Breast epithelium (tissue), 4 donors: ENCODE measurements at places on chromosomes 2 and 18. TPM values are rescaled to one million over a fixed set of nuclear protein-coding genes. Genes with fewer than 3 reads are reported as not detected.

DNA sequence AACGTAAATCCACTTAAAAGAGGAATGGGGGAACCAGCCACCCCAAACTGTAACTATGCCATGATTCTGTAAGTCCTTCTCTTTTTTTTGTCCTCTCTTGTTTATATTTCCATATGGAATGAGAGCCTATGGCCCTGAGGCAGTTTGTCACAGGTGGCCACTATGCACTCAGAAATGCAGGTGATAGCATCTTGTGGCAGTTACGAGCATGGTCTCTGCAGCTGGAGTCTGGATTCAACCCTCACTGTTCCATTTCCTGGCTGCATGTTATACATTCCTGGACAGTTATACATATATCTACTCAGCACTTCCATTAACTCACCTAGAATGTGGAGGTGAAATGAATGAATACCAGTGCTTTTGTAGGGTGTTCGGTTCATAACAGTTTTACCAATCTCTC, 291.5 kb upstream of the FANCL start:
- H3K27ac ChIP-seq = no peak overlapping the region
- DNase-seq = no peak
- no peaks in the 10 kb centered on the region for H3K4me1 ChIP-seq

GRCh38 chr2:66851449-66851872, 416.5 kb downstream of the MEIS1 start:
- no peaks in the 10 kb centered on the region for H3K36me3 ChIP-seq
- no peak overlapping the region for H3K27ac ChIP-seq
- no peak overlapping the region for H3K4me3 ChIP-seq
- DNase-seq = no peak
- H3K4me1 ChIP-seq = no peaks in the 10 kb centered on the region

DNA sequence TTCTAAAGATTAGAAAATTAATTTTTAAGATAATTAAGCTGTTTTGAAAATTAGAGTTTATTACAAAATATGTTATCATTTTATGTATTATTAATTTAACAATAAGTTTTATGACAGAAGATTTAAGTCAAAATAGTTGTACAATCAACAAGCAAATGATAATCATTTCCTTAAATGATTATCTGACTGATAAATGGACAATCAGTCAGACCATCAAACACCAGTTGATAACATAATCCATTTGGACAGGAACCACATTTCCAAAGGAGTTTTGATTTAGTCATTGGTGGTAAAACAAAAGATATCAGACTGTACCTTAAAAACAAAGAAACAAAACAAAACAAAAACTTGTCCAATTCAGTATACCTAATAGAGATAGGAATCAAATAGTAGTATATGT, 1.9 kb downstream of the TFPI start:
- no peaks in the 10 kb centered on the region for H3K36me3 ChIP-seq
- no peak for DNase-seq
- no peaks in the 10 kb centered on the region for H3K4me1 ChIP-seq
- H3K27ac ChIP-seq = no peak overlapping the region
- H3K27me3 ChIP-seq = no peaks in the 10 kb centered on the region

DNA sequence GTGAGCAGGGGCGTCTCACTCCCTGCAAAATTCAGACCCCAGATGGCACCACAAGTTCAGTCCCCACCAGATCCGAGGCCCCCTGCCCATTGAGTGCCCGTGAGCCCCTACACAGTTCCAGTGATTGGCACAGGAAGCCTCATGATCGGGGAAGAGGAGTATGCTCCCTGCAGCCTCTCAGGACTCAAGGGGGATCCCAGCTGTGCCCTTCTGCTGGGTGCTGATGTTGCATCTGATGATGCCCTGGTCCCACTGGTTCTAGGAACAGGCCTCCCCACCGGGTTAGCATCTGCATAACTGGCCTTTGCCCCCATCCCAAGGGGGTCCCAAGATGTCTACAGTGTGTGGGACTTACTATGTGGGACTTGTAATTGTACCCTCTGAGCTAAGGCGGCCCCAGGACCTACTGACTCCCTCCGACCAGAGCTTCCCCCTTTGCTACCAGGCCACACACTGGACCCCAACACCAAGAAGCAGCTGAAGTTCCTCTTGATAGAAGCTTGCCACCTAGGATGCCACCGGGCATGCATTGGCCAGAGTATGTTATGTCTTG, 8.6 kb downstream of the ALPG start:
- peaks cover 10% of the 10 kb centered on the region for H3K27me3 ChIP-seq
- no peak overlapping the region for H3K27ac ChIP-seq
- H3K4me1 ChIP-seq = no peaks in the 10 kb centered on the region
- H3K4me3 ChIP-seq = no peak overlapping the region
- DNase-seq = no peak
- H3K36me3 ChIP-seq = no peaks in the 10 kb centered on the region

DNA sequence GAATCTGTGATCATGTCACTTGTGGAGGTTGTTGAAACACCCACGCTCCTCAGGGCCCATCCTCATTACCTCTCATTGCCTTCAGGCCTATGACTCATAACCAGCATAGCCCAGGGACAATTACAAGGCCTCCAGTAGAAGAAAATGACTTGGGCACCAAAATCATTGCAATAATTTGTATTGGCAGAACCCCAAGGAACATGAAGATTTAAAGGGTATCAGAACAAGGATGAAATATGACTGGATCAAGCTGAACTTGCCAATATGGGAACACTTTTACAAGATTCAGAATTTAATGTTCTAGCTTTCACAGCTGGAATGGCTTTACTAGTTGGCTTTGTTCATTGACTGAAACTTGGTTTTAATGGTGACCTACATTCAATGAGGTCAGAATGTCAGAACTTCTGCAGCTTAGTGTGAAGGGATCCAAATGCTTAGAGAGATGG, 156.4 kb downstream of the COPS8 start:
- H3K27me3 ChIP-seq = no peaks in the 10 kb centered on the region
- no peaks in the 10 kb centered on the region for H3K4me1 ChIP-seq

- H3K27me3 ChIP-seq = no peaks in the 10 kb centered on the region
- H3K27ac ChIP-seq = no peak overlapping the region
- no peak overlapping the region for H3K4me3 ChIP-seq
- H3K4me1 ChIP-seq = no peaks in the 10 kb centered on the region
- H3K36me3 ChIP-seq = no peaks in the 10 kb centered on the region
- no peak for DNase-seq
Measured at GRCh38 chr2:150599889-150600288, 112.4 kb upstream of the RND3 start.

DNA sequence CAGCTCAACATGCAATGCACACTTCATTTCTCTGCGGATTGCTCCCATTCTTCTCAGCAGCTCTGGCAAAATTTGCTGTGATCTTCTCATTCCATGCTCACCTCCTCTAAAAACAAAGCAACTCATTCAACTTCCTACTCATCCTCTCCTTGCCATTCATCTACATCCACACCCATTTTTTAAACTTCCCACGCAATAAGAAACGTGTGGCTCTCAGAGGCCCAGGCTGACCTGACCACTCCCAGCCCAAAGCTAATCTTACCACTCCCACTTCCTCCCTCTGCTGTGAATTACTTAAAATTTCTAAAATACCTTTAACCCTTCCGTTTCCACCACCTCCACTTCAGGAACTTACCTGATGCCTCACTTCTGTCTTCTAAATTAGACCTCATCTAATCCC, 15.2 kb downstream of the ABCB11 start:
- H3K27ac ChIP-seq = no peak overlapping the region
- H3K27me3 ChIP-seq = no peaks in the 10 kb centered on the region
- DNase-seq = no peak
- H3K4me3 ChIP-seq = no peak overlapping the region

DNA sequence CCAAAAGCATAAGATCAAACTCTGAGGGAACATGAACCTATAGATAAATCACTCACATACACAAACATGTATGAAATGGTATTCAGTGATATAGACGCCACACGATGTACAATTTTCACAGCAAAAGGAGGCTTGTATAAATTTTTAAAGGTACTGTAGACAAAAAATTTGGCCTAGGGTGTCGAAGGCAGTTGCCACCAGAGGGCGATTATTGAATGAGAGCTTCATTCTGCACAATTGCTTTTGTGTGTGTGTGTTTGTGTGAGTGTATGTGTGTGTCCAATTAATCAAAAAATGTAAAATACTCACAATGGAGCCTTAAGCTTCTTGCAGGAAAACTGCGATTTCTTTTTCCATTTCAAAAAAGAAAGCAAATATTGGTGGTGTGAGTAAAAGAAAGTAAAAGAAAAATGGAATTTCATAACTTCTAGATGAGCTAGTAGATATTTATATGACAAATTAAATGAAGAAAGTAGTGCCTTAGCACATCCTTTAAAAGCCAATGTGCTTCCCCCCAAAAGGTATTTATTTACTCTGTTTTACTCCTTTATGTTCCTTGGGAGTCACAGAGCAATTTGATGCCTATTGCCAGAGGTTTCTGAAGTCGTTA, 800.1 kb downstream of the SATB2 start:
- DNase-seq = no peak
- no peak overlapping the region for H3K27ac ChIP-seq
- no peak overlapping the region for H3K4me3 ChIP-seq
- no peaks in the 10 kb centered on the region for H3K27me3 ChIP-seq

- H3K4me1 ChIP-seq = no peaks in the 10 kb centered on the region
- no peak overlapping the region for H3K27ac ChIP-seq
- no peaks in the 10 kb centered on the region for H3K27me3 ChIP-seq
- no peak overlapping the region for H3K4me3 ChIP-seq
- no peak for DNase-seq
Measured at GRCh38 chr18:42038936-42039335, 83.9 kb downstream of the PIK3C3 start.

- DNase-seq = no peak
- no peak overlapping the region for H3K27ac ChIP-seq
- no peaks in the 10 kb centered on the region for H3K4me1 ChIP-seq
- H3K36me3 ChIP-seq = no peaks in the 10 kb centered on the region
- H3K4me3 ChIP-seq = no peak overlapping the region
- no peaks in the 10 kb centered on the region for H3K27me3 ChIP-seq
Measured at GRCh38 chr2:225739328-225739727, 339.8 kb downstream of the NYAP2 start.

DNA sequence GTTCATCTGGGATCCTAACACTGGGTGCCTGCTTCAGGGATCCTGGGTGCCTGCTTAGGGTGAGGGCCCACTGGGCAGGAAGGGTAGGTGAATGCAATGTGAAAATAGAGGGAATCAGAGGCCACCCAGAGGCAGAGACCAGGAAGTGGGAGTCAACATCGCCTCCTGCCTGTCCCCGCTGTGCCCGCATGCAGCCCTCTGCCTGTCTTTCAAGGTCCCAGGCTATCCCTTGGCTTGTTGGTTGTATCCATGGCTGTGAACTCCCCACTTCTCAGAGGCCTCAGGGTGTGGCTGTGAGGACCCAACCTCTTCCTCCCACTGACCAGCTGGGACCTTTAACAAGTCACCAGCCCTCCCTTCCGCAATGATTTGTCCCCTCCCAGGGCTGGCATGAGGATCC, 26.5 kb downstream of the PSD4 start:
- no peaks in the 10 kb centered on the region for H3K27me3 ChIP-seq
- H3K4me3 ChIP-seq = no peak overlapping the region
- no peak overlapping the region for H3K27ac ChIP-seq
- no peaks in the 10 kb centered on the region for H3K36me3 ChIP-seq
- H3K4me1 ChIP-seq = no peaks in the 10 kb centered on the region

GRCh38 chr2:171723716-171724683, 36.7 kb downstream of the DYNC1I2 start:
- no peak overlapping the region for H3K4me3 ChIP-seq
- DNase-seq = no peak
- no peak overlapping the region for H3K27ac ChIP-seq
- no peaks in the 10 kb centered on the region for H3K4me1 ChIP-seq
- H3K27me3 ChIP-seq = no peaks in the 10 kb centered on the region

- H3K4me3 ChIP-seq = no peak overlapping the region
- H3K27me3 ChIP-seq = no peaks in the 10 kb centered on the region
- no peaks in the 10 kb centered on the region for H3K4me1 ChIP-seq
- DNase-seq = no peak
- H3K36me3 ChIP-seq = no peaks in the 10 kb centered on the region
- no peak overlapping the region for H3K27ac ChIP-seq
Measured at GRCh38 chr2:69242651-69243051, 144.4 kb downstream of the GFPT1 start.

DNA sequence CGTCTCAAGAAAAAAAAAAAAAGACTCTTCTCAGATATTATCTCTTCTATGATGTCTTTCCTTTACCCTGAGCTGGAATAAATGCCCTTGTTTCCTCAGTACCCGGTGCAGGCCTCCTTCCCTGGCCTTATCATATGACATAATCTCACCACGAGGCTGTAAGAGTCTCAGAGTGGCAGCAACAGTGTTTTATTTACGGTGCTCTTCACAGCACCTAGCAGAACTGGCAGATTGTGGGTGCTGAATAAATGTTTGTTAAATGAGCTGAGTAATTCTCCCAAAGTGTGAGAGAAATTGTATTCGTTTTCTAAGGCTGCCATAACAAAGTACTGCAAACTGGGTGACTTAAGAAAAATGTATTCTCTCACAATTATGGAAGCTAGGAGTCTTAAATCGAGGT, 82.8 kb upstream of the CD28 start:
- no peak overlapping the region for H3K4me3 ChIP-seq
- no peak for DNase-seq
- no peaks in the 10 kb centered on the region for H3K36me3 ChIP-seq
- H3K27ac ChIP-seq = no peak overlapping the region
- H3K27me3 ChIP-seq = no peaks in the 10 kb centered on the region
- H3K4me1 ChIP-seq = peaks cover 5% of the 10 kb centered on the region

GRCh38 chr2:234671716-234672115, 174.8 kb upstream of the ARL4C start:
- no peaks in the 10 kb centered on the region for H3K27me3 ChIP-seq
- H3K27ac ChIP-seq = no peak overlapping the region
- H3K36me3 ChIP-seq = no peaks in the 10 kb centered on the region
- H3K4me1 ChIP-seq = no peaks in the 10 kb centered on the region

DNA sequence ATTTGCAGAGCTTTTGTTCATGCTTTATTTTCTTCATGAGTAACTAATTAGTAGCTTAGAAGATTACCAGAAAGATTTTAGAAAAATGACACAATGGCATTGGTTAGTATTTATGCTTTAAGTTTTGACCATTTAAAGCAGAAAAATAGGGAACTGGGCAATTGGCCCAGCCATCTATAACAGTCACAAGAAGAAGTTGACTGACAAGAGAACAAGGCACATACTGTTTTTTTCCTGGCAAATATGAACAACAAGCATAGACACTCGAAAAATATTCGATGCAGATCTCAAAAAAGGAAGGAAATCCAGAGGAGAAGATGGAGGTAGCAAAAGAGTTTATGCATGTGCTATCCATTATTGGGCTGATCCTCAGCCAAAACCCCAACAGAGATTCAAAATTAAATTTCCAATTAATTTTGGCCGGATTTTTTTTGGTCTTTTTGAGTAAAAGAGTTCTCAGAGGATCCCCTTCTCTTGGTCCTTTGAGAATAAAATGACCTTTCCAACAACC, 200.8 kb upstream of the SLC35G4 start:
- no peak overlapping the region for H3K27ac ChIP-seq
- no peaks in the 10 kb centered on the region for H3K27me3 ChIP-seq
- DNase-seq = no peak

GRCh38 chr2:85712849-85713612, 18.9 kb downstream of the GNLY start:
- DNase-seq = no peak
- H3K27me3 ChIP-seq = no peaks in the 10 kb centered on the region
- peak overlapping the region; percentile 33 for H3K27ac ChIP-seq

GRCh38 chr18:37846996-37847395, 281.4 kb upstream of the CELF4 start:
- no peaks in the 10 kb centered on the region for H3K36me3 ChIP-seq
- no peak overlapping the region for H3K27ac ChIP-seq
- H3K4me1 ChIP-seq = no peaks in the 10 kb centered on the region
- H3K4me3 ChIP-seq = no peak overlapping the region
- H3K27me3 ChIP-seq = no peaks in the 10 kb centered on the region
- no peak for DNase-seq

The CAMKMT gene
- 6.4 TPM for total RNA-seq

The C2orf78 gene
- not detected for total RNA-seq

The TGFA gene
- 16.1 TPM for total RNA-seq

The CNGA3 gene
- total RNA-seq = not detected

The C2orf80 gene
- not detected for total RNA-seq

The COLEC12 gene
- total RNA-seq = 57.3 TPM

The CYRIA gene
- 18.7 TPM for total RNA-seq
